Panc1 (cell line): ENCODE measurements at places on chromosomes 5 and 9.

DNA sequence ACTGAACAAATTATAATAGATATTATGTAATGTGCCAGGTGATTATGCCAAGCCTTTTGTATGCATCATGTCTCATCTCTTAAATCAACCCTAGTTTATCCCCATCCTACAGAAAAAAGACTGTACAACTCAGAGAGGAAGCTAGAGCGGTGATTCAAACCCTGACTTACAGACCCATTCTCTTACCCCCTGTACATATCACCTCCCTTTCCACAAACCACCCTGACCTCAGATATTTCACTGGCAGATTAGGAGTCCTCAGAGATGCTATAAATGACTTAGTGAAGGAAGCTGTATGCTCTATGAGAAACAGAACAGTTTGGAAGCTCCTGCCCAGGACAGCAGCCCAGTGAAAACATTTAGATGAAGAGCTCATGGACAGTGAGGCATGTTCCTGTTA, 79.1 kb upstream of the RARS1 start:
- no peak for DNase-seq

GRCh38 chr5:10493884-10494283, 52.2 kb downstream of the ROPN1L start:
- DNase-seq, result no peak

DNA sequence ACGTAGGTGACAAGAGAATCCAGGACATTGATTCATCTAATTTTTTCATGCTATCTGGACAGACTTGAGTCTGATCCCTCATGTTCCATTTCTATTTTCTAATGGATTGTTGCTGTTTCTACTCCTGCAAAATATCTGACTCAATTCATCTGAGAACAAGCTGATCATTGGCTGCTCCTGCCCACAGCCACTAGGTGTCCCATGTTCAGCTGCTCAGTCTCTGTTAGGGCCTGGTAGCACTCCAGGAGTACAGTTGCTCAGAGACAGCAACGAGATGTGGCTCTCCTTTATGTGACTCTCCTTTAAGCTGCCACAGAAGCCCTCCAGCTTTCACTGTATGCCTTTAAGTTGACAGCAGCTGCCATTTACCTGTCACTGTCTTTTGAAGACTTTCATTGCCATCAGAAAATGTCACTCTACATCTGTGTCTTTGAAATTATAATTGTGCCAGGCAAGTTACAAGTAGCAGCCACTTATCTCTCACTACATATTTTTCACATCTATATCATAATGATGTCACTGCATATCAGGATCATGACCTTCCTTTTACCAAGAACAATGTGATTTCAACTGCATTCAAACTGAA, 1944.2 kb upstream of the NUDT12 start:
- no peak for DNase-seq

GRCh38 chr9:123495731-123496130, 139.7 kb downstream of the CRB2 start:
- no peak for DNase-seq

DNA sequence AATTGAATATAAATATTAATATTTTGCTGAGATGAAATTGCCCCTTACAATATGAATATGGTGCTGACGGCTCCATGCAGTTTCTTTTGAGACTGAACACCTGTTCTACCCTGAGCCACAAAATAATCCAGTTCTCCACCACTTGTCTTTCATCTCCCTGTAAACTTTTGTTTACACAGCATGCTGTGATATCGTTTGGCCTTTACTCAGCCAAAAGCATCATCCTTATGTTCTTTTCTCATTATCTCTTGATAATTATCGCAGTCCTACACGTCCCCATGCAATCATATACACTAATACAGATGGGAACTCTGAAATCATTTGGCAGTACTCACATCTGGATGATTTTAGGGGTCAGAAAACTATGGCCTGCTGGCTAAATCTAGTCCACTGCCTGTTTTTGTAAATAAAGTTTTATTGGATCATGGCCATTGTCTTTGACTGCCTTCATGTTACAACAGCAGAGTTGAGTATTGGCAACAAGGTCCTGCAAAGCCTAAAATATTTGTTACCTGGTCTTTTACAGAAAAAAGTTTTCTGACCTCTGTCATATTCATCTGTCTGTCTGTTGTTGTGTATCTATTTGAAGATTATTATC, 53.3 kb downstream of the AOPEP start:
- DNase-seq, result no peak

- DNase-seq, result no peak
Observed at GRCh38 chr5:179819296-179820126, 1.2 kb upstream of the SQSTM1 start.
